ENCODE measurements at places on chromosomes 6 and 20.

- no peak for DNase-seq
Measured at GRCh38 chr6:2448826-2449571, 203.6 kb upstream of the GMDS start.

DNA sequence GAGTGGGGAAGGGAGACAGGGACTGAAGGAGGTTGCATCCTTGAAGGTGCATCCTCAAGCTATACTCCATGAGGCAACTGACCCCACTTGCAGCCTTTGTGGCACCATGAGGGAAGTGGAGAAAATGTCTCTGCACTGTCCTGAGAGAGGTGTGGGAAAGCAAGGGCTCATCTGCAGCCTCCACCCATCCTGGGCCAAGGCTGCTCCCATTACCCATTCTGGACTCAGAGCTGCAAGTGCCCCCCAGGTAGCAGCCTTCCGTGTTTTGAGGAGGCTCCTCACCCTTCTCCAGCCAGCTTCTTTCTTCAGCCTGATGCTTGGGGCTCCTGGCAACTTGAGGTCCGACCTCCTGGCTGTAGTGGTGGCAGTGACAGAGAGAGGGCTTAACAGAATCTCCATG lies 294.6 kb downstream of the CDH26 start:
- DNase-seq, result no peak

- DNase-seq, result no peak
Measured at GRCh38 chr6:13146442-13146841, 181.9 kb downstream of the TBC1D7 start.

GRCh38 chr20:24873025-24873620 lies 75.9 kb upstream of the CST7 start:
- DNase-seq, result no peak

GRCh38 chr20:44641325-44641724 lies 10.2 kb downstream of the ADA start:
- no peak for DNase-seq

GRCh38 chr20:43560974-43561373 lies 2.1 kb downstream of the SGK2 start:
- DNase-seq, result no peak

DNA sequence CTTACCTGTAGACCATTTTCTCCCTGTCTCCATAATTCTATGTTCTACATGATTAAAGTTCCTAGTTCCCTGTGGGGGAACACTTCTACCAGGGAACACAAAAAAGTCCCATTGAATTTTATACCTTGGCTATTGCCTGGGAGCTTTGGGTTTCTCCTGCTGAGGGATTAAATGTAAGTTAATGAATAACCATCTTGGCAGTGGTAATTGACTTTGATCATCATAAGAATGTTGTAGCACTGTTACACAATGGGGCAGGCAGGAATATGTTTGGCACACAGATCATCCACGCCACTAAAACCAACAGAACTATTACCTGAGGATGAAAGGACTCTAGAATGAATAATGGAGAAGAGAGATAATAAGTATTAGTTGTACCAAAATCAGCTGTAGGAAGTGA lies 1106.2 kb upstream of the GJE1 start:
- no peak for DNase-seq

DNA sequence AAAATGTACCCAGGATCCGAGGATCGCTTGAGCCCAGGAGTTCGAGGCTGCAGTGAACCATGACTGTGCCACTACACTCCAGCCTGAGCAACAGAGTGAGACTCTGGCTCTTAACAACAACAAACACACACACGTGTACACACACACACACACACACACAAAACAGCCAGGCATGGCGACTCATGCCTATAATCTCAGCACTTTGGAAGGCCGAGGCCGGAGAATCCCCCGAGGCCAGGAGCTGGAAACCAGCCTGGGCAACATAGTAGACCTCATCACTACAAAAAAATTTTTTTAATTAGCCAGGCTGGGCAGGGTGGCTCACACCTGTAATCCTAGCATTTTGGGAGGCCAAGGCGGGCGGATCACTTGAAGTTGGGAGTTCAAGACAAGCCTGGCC lies 23.3 kb upstream of the ARFGEF2 start:
- DNase-seq, result no peak

GRCh38 chr20:57491373-57491772 lies 33.6 kb downstream of the CTCFL start:
- no peak for DNase-seq

- DNase-seq, result no peak
Measured at GRCh38 chr6:131424016-131424415, 149.0 kb upstream of the ARG1 start.

DNA sequence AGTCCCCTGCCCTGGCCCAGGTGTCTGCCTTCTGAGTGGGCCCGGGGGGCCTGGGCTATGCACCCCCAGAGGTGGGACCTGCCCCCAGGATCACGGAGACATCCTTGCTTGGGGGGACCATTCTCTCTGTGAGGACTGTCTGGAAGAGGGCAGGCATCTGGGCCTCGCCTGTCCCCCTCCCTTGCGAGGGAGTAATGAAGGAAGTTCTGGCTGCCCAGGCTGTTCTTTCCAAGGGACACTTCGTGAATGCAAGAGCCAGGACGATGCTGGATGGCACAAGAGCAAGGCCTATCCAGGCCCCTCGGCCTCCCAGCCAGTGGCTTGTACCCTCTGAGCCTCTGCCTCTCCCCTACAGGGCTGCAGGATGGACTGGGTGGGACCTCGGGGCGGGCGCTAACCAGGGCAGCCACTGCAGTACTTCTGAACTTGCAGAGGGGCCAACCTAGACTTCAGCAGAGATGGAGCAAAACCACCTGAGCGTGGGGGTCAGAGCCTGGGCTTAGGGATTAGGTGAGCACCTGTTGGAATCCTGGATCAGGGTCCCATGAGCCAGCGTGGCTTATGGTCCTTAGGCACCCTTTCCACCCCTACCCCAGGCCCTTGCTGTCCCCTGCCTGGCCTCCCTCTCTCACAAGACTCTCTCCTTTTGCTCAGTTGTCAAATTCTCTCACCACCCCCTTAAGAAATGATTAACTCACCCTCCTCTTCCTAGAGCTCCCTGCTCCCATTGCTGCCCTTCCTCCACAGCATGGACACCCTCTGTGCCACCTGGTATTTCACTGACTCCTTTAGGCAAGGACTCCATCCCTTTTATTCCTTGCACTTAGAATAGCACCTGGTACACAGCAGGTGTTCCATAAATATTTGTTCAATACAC lies 53.2 kb downstream of the CTCFL start:
- no peak for DNase-seq

- no peak for DNase-seq
Measured at GRCh38 chr6:19070520-19070919, 683.4 kb downstream of the RNF144B start.

GRCh38 chr6:152943260-152943897 lies 39.5 kb downstream of the FBXO5 start:
- no peak for DNase-seq

- no peak for DNase-seq
Measured at GRCh38 chr6:47967843-47968242, 143.2 kb downstream of the PTCHD4 start.

DNA sequence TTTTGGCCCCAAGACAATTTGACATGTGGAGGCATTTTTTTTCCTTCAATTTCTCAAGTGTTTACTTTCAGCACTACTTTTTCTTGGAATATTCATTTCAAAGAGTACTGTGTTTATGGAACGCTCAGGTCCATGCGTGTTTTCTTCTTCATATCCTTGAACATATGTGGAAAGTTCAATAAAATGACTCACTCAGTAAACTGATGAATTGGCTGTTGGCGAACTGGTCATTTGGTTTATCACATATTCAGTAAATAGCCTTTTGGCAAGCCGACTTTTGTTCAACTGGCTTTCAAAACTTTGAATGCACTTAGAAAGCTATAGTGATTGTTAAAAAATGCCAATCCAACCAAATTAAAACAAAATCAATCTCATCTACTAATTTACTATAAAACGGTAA lies 964.6 kb upstream of the SLC35B3 start:
- DNase-seq, result no peak

- DNase-seq, result no peak
Measured at GRCh38 chr6:36523936-36524499, 23.3 kb downstream of the STK38 start.

DNA sequence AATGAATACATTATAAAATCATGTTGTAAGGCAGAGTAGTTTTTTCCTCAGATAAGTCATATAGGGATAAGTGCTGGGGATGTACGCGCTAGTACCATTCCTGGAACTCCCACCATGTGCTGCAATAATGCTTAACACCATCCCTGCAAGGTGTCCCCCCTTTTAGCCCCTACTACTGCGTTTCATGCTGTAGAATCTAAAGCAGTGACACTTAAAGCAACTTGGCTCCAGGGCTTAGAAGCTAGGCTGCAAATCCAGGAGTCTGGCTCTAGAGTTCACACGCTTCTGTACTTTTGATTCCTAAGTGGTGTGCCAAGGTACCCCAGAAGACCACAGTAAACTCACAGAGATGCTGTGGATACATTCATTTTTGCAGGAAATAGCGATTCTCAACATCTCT lies 183.1 kb downstream of the DOK5 start:
- no peak for DNase-seq

- DNase-seq, result no peak
Measured at GRCh38 chr6:12473494-12473893, 183.3 kb downstream of the EDN1 start.

GRCh38 chr20:8917084-8917483 lies 151.8 kb upstream of the PLCB4 start:
- no peak for DNase-seq

GRCh38 chr20:15333170-15333569 lies 995.8 kb upstream of the FLRT3 start:
- DNase-seq, result no peak

- DNase-seq, result no peak
Measured at GRCh38 chr6:92827104-92827503, 592.3 kb downstream of the EPHA7 start.

- DNase-seq, result no peak
Measured at GRCh38 chr6:6590530-6590929, 2.0 kb downstream of the LY86 start.

- DNase-seq, result no peak
Measured at GRCh38 chr20:12593342-12593873, 415.4 kb upstream of the SPTLC3 start.

DNA sequence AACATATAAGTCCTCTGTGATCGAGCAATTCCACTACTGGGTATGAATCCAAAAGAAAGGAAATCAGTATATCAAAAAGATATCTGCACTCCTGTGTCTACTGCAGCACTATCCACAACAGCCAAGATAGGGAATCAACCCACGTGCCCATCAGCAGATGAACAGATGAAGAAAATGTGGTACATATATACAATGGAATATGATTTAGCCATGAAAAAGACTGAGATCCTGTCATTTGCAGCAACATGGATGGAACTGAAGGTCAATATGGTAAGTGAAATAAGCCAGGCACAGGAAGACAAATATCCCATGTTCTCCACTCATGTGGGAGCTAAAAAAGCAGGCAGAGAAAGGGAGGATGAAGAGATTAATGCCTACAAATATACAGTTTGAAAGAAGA lies 95.7 kb upstream of the POPDC3 start:
- DNase-seq, result no peak

GRCh38 chr20:11277170-11277569 lies 603.4 kb upstream of the JAG1 start:
- DNase-seq, result no peak

DNA sequence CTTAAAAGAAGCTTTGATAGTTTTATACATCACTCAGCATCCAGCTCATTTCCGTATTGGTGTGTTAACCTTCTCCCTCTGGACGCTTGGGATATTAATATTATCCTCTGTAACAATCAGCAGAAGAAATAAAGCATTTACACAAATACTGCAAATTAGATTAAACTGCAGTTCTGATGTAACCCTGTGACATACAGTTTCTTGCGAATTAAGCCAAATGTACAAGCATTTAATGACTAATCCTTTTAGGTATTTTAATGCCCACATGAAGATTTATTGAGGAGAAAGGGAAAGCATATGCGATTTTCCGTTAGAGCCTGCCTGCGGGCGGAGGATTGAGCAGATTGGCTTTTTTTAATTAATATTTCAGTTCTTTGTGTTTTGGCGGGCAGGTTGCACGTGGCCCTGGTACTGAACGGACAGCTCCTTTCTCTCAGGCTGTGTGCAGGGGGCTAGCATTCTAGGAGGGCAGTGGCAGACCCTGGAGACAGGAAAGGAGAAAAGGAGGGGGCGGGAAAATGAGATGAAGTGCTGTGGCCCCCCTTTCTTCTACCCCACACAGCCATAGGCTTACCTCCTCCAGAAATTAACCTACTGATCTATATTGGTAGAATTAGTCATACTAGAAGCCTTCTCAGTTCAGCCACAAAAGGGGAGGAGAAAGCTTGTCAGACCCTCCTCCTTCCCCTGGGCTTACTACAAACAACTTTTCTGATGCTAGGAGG lies 14.1 kb upstream of the TFAP2D start:
- no peak for DNase-seq

GRCh38 chr6:148435386-148435785 lies 92.7 kb downstream of the SASH1 start:
- DNase-seq, result no peak

DNA sequence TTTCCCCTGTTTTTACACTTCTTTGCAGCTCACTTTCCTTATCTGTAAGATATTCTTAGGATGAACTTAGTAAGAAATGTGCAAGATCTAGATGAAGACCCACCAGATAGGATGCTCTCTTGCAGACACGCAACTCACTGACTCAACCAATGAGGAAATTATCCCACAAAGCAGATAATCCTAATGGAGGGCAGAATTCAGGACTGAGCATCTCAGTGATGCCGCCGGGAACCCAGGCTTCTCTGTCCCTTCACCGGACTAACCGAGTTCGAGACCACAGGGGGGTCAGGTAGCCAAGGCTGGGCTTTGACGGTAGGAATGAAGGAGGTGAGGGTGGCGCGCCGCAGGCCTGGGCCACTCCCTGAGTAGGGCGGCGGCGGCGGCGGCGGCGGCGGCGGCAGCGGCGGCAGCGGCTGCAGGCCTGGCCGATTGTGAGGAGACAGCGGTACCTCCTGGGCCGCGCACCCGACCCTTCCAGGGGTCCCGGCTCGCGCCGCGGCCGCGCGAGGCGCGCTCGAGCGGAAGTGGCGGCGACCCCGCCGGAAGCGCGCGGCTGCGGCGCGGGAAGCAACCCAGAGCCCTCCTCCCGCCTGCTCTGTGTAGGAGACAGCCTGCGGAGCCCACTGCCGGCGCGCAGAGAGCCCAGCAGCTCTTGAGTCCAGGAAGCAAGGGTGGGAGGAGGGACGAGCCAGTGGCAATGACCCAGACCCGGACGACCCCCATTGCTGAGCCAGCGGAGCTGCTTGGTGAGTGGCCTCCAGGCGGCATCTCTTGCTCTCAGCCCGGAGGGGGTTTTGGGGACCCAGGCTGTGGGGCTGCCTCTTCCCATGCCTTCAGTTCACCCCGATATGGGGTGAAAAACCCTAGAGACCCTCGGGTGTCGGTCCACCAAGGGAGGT lies at the start of gene KHDC1:
KHDC1 (minus strand) TSS at position 526 of the 899 bp plus-strand sequence. CDS start 20,679 bp downstream, outside the sequence.
- peak; percentile 30 for DNase-seq

GRCh38 chr6:12051861-12052368 lies 39.8 kb downstream of the HIVEP1 start:
- peak; percentile 28 for DNase-seq

- no peak for DNase-seq
Measured at GRCh38 chr20:3135507-3136070, 24.1 kb downstream of the FASTKD5 start.

- DNase-seq, result no peak
Measured at GRCh38 chr6:34132486-34133185, 13.3 kb downstream of the GRM4 start.
